Cerebellar nuclear complex (tissue), 1 donor: ENCODE measurements at places on chromosomes 2 and 18.

GRCh38 chr2:32874931-32875330 is 71.8 kb upstream of the LTBP1 start:
- no peak for DNase-seq

- peak; percentile 10 for DNase-seq
Observed at GRCh38 chr2:54999182-54999581, 51.1 kb downstream of the RTN4 start.

DNA sequence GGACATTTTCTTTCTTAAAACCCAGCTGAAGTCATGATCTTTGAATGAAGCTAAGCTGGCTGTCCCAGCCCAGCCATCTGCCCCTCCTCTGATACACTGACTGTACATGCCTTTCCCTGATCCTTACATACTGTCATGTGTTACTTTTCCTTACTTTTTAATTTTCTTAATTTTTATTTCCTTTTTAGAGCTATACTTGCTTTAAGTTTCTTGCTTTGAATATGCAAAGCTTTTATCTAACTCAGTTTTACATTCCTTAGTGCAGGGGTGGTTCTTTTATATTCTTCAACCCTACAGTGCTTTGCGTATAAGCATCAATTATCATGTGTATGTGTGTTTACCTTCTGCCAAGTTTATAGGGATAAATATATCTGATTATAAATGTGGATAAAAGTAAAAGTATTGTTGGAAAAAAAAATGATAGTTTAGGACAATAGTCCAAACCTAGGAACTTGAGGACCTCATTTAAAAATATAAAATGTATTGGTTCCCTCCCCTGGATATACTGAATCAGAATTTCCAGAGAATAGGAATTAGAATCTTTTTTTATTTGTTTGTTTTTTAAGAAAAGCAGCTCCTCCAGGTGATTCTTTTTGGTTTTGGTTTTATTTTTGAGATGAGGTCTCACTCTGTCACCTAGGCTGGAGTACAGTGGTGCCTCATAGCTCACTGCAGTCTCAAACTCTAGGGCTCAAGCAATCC is 17.8 kb downstream of the DDX1 start:
- DNase-seq = no peak

- DNase-seq = no peak
Observed at GRCh38 chr2:120508567-120509041, 162.7 kb downstream of the INHBB start.

DNA sequence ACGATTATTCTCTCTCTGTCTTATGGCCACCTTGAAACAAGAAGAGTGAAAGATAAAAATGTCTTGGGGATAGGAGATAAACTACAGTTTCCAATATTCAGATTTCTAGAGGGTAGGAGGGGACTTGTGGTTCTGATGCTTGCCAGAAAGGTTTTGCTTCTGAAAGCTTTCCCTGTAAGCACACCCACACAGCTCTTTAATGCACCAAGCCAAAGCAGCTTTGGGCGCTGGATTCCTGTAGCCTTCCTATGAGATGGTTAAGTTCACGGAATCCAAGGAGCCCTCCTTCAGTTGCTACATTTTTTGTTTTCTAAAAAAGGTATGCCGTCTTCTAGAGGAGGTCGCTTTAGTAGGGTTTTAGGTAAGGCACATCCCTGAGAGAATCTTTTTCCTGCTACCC is 4.9 kb downstream of the LRRTM1 start:
- DNase-seq = no peak
